ENCODE measurements at places on chromosomes 6 and 20.

- no peak for DNase-seq
These were observed 63.7 kb upstream of the BEND3 start for GRCh38 chr6:107179004-107179403.

DNA sequence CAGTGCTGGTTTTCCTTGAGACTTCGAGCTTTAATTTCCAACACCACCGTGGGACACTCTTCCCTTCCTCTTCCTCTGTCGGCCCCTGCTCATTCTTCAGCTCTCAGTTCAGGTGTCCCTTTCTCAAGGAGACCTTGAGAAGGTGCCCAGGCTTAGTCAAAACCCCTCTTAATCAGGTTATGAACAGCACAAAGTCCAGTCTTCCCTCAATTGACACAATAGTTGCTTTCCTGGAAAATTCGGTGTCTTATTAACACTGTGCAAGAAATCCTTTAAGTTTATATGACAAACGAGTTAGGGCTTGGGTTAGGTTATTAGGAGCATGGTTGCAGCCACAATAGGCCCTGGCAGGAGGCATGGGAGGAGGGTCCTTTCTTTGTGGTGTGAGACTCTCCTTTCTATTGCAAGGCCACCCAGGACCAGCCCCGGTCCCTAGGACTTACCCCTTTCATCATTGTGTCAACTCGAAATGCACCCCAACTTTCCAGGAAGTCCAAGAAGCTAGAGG is 1.5 kb upstream of the NSFL1C start:
- DNase-seq: no peak

- no peak for DNase-seq
These were observed 3.1 kb downstream of the C6orf89 start for GRCh38 chr6:36888654-36889481.

- DNase-seq: no peak
These were observed 1.1 kb downstream of the SNPH start for GRCh38 chr20:1267161-1267560.

DNA sequence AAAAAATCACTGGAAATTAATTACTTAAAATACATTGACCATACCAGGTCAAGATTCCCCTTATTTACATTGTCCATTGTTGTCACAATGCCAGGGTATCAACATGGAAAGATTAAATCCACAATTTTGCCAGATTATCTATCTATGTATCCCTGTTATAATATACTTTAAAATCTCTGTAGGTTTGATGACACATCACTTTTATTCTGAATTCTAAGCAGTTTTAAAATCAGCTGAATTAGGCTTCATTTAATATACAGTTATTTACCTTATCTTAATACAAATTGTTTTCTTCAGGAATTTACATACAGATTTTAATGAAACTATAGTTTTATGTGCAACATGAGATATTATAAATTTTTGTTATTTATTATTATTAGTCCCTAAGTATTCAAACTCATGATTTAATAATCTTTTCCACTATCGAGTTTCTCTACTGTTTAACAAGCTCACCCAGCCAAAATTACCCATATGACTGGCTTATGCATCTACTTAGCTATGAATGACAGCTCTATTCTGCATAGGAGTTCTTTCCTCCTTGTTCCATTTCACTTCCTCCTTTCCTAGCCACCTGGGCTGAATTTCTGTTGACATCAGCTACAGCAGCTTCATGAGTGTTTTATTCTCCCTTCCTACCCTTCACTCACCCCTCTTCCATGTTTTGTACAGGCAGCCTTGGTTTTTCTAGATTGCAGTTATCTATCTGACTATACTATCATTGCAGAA is 654.2 kb upstream of the MAP3K7 start:
- no peak for DNase-seq

- DNase-seq: no peak
These were observed 113.6 kb upstream of the PLEKHG1 start for GRCh38 chr6:150486048-150486447.

Data from CD4-positive, alpha-beta T cell treated with Interleukin-15 for 4 hours (primary cell).